ENCODE measurements at places on chromosomes 1 and 21.
A peak's percentile ranks its signal among the peaks of the same experiment; 100 is the strongest.

DNA sequence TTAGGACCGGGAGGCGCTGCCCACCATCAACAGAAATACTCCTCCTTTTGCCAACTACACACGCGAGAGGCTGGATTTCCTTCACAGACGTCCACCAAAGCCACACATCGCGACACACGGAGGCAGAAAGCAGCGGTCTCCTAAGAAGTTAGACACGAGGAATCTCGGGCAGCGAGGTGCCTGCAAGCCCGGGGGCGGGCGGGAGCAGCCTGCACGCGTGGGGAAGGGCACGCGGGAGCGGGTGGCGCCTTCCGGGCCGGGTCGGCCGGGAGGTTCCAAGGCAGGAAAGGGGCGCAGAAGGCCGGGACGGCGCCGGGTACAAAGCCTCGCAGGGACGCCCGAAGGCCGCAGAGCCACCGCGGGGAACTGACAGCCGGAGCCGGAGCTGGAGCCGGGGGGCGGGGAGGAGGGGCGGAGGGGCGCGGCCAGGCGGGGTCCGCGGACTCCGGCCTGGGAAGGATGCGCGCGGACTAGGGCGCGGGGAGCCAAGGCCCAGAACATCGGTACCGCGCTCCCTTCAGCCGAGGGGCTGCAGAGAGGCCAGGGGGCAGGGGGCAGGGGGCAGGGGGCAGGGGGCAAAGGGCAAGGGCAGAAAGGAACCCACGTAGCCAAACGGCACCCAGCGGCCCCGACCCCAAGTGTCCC is 722 bp downstream of the NPHP4 start:
- DNase-seq: peak; percentile 39

DNA sequence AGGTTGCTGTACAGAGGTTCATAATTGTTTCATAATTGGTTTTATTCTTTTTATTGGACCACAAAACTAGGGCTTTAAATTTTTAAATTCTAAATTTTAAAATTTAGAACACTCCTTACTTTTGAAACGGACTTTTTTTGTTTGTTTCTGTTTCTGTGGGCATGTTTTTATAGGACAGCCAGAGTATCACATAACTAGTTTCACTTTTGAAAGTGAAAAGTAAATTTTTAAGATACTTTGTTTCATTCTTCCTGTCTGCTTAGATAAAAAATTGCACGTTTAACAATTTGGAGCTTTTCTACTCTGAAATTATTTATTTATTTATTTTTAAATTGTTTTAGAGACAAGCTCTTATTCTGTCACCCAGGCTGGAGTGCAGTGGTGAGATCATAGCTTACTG is 29.7 kb downstream of the MDM4 start:
- DNase-seq: no peak

GRCh38 chr1:233603478-233603877 is 10.4 kb upstream of the KCNK1 start:
- DNase-seq: no peak

GRCh38 chr1:198359024-198359653 is 181.3 kb downstream of the ATP6V1G3 start:
- no peak for DNase-seq

DNA sequence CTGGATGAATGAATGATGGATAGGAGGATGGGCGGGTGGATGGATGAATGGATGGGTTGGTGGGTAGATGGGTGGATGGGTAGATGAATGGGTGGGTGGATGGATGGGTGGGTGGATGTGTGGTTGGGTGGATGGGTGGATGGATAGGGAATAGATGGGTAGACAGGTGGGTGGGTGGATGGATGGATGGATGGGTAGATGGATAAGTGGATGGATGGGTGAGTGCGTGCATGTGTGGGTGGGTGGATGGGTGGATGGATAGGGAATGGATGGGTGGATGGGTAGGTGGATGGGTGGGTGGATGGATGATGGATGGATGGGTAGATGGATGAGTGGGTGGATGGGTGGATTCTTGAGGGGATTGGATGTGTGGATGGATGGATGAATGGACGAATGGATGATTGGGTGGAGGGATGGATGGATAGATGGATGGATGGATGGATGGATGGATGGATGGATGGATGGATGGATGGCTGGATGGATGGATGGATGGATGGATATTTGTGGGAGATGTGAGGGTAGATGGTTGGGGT is 68.7 kb downstream of the SDC3 start:
- DNase-seq: no peak

- DNase-seq: no peak
Measured at GRCh38 chr1:234986750-234987414, 141.8 kb downstream of the TOMM20 start.

DNA sequence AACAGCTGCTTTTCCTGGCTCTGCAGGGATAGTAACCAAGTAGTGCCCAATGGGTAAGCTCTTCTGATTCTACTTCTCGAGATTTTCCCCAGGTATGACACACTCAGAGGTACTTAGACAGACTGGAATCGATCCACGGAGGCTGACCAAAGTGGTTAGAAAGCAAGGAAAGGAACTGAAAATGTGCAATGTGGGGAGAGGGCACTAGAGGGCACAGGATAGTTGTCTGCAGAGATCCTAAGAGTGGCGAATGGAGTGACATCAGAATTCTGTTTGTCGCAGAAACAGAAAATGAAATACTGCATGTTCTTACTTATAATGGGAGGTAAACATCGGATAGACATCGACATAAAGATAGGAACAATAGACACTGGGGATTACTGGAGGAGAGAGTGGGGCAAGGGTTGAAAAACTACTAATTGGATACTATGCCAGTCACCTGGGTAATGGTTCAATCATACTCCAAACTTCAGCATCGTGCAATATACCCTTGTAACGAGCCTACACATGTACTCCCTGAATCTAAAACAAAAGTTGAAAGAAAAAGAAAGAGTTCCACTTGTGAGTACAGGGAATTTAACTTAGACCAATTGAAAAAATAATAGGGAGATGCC is 23.3 kb downstream of the CYP2J2 start:
- DNase-seq: no peak

- no peak for DNase-seq
Measured at GRCh38 chr1:222234351-222234750, 313.6 kb downstream of the HHIPL2 start.

- DNase-seq: no peak
Measured at GRCh38 chr1:200968469-200969410, 54.8 kb downstream of the KIF21B start.

Data from stimulated activated CD4-positive, alpha-beta T cell treated with anti-CD3 and anti-CD28 coated beads, Interleukin-12 subunit alpha, Interleukin-12 subunit beta, amount 100 ng/mL, for 4 hours (primary cell).